ENCODE measurements at places on chromosomes 12 and 14.

- no peak overlapping the region for H3K4me3 ChIP-seq
- no peak for DNase-seq
- peak overlapping the region; percentile 38 for H3K27ac ChIP-seq
- H3K36me3 ChIP-seq = no peaks in the 10 kb centered on the region
- H3K27me3 ChIP-seq = no peaks in the 10 kb centered on the region
- peaks cover 38% of the 10 kb centered on the region for H3K4me1 ChIP-seq
Observed at GRCh38 chr12:46494424-46494823, 121.9 kb upstream of the SLC38A2 start.

GRCh38 chr14:64563696-64564095 is 13.9 kb downstream of the PPP1R36 start:
- no peak overlapping the region for H3K27ac ChIP-seq
- H3K27me3 ChIP-seq = no peaks in the 10 kb centered on the region
- H3K4me1 ChIP-seq = no peaks in the 10 kb centered on the region

DNA sequence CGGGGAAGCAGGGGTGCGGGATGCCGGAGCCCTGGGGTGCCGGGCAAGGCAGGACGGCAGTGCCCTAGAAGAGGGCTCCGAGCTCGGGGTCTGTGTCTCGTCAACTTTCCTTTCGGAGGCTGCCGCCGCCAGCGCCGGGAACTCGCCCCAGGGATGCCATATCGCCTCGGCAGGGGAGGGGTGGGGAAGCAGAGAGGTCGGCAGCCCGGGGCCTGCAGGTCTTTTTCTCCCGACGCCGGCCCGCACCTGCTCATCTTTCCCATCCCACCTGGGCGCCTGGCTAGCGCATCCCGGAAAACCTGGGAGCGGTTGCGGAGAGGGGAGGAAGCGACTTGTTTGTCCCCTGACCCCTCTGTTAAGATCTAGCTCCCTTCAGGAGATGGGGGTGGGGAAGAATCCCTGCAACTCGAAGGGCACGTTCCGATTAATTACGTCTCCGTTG is 547 bp downstream of the CNTN1 start:
- H3K4me1 ChIP-seq = peaks cover 10% of the 10 kb centered on the region
- DNase-seq = no peak
- H3K27ac ChIP-seq = peak overlapping the region; percentile 46
- H3K36me3 ChIP-seq = no peaks in the 10 kb centered on the region
- peaks cover 10% of the 10 kb centered on the region for H3K27me3 ChIP-seq

DNA sequence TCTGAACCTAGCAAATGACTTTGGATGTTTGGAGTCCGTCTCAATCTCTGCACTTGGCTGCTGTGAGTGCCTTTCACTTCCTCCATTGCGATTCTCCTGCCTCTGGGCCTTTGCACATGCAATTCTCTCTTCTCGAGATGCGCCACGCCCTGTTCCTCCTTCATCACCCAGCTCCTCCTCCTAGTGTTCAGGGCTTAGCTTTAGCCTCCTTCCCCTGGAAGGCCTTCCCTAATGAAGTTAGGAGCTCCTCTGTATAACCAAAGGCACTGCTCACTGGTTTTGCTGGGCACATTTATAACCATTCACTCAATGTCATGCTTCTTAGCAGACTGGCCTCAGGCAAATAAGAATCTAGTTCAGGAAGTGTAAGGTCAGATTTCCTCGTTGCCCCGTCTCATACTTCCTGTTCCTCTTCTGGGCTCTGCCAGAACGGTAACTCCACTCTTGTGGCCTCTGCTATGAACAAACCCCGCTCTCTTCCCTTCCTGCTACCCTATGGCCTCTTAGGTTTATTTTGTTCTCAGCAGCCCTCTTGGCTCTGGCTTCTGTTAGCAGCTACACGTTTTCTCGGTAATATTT is 171.4 kb downstream of the CRADD start:
- H3K4me3 ChIP-seq = no peak overlapping the region
- H3K27ac ChIP-seq = peak overlapping the region; percentile 58
- H3K36me3 ChIP-seq = no peaks in the 10 kb centered on the region
- H3K4me1 ChIP-seq = peaks cover 26% of the 10 kb centered on the region
- no peak for DNase-seq

DNA sequence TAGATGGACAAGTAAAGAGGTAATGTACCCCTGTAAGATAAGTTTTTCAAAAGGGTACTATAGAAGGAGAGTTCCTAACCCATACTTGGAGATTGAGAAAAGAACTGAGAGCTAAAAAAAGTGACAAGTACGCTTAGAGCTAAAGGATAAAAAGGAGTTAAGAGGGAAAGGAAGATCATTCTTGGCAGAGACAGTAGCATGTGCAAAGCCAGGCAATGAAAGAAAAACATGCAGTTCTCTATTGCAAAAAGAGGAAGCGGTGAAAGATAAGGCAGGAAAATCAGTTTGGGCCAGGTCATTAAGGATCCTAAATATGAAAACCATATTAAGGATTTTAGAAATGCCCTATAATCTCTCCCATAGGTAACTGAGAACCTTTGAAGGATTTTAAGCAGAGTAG is 500.4 kb upstream of the GARIN6 start:
- H3K27ac ChIP-seq = no peak overlapping the region
- H3K4me3 ChIP-seq = no peak overlapping the region
- no peaks in the 10 kb centered on the region for H3K27me3 ChIP-seq
- no peak for DNase-seq

GRCh38 chr14:99768381-99768780 is 24.8 kb upstream of the EML1 start:
- no peak for DNase-seq
- no peaks in the 10 kb centered on the region for H3K27me3 ChIP-seq
- no peak overlapping the region for H3K4me3 ChIP-seq
- no peaks in the 10 kb centered on the region for H3K36me3 ChIP-seq
- no peak overlapping the region for H3K27ac ChIP-seq
- no peaks in the 10 kb centered on the region for H3K4me1 ChIP-seq

DNA sequence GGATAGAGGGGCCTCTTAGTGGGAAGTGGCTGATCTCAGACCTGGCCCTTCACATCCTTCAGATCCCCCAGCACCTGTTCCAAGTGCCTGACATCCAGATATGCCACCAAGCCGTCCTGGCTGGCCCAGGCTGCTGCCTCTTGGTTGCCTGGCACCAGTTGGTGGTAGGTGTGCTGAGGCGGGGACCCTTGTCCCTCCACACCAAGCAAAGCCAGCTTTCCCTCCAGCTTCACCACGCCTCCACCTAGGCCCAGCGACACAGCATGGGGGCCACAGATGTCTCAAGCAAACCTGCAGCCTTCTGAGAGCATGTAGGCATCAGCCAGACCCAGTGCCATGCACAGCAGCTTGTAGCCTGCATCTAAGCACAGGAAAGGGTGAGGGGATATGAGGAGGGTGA is 3.5 kb upstream of the CD63 start:
- no peak overlapping the region for H3K27ac ChIP-seq
- H3K27me3 ChIP-seq = no peaks in the 10 kb centered on the region
- H3K36me3 ChIP-seq = no peaks in the 10 kb centered on the region
- no peak overlapping the region for H3K4me3 ChIP-seq
- peaks cover 22% of the 10 kb centered on the region for H3K4me1 ChIP-seq

GRCh38 chr12:164207-164606 is 49.8 kb downstream of the SLC6A12 start:
- no peaks in the 10 kb centered on the region for H3K4me1 ChIP-seq
- DNase-seq = no peak
- no peaks in the 10 kb centered on the region for H3K27me3 ChIP-seq
- no peak overlapping the region for H3K4me3 ChIP-seq

DNA sequence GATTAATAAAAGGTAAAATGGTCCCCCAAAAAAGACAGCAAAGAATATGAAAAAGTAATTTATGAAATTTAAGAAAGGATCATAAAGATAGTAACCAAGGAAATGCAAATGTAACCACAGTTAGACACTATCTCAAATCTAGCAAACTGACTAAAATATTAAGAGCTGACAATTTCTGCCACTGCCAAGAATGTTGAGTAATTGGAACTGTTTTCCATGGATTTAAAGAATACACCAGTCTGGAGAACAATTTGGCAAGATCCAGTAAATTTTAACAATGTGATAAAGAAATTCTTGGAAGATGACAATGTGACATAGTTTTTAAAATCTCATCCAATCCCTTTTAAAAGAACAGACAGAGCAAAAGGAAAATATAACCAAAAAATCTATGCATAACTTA is 798.0 kb upstream of the MGAT4C start:
- H3K27ac ChIP-seq = no peak overlapping the region
- no peak overlapping the region for H3K4me3 ChIP-seq
- no peak for DNase-seq
- no peaks in the 10 kb centered on the region for H3K4me1 ChIP-seq
- H3K27me3 ChIP-seq = no peaks in the 10 kb centered on the region
- no peaks in the 10 kb centered on the region for H3K36me3 ChIP-seq
